ENCODE measurements at places on chromosomes 2 and 18.

DNA sequence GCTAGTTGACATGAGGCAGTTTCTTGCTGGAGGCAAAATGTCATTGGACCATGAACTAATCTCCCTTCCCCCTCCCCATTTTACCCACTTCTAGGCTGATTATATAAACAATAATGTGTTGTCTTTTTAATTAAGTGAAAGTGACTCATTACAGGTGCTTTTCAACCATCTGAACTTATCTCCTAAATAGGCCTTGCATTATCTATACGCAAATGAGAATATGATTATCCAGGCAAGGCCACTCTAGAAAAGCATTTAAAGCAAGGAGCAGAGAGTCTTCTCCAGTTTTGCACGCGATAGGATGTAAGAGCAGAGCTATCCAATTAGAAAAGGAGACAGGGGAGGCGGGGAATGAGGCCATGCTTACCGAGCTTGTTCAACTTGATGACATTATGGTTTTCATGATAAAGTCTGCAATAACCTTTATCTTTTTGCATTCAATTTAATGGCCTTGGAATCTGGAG lies 286.1 kb upstream of the SIX3 start:
- DNase-seq, result no peak

GRCh38 chr2:22486343-22486742 lies 898.6 kb upstream of the KLHL29 start:
- no peak for DNase-seq

DNA sequence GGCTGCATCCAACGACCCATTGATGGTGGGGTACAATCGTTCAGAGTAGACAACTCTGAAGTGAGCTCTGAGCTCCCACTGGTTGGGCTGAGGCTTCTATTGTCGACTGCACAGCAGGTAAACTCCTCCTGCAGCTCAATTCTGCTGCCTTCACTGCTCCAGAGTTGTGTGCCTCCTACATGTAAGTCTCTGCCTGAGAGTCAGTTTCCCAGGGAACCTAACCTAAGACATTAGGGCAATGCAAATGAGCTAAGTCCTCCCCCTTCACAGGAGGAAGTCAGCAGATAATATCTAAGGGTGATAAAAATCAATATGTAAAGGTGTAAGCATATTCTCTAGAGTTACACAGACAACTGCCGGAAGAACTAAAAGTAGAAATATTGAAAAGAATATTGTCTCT lies 22.5 kb upstream of the ACYP2 start:
- DNase-seq, result no peak

DNA sequence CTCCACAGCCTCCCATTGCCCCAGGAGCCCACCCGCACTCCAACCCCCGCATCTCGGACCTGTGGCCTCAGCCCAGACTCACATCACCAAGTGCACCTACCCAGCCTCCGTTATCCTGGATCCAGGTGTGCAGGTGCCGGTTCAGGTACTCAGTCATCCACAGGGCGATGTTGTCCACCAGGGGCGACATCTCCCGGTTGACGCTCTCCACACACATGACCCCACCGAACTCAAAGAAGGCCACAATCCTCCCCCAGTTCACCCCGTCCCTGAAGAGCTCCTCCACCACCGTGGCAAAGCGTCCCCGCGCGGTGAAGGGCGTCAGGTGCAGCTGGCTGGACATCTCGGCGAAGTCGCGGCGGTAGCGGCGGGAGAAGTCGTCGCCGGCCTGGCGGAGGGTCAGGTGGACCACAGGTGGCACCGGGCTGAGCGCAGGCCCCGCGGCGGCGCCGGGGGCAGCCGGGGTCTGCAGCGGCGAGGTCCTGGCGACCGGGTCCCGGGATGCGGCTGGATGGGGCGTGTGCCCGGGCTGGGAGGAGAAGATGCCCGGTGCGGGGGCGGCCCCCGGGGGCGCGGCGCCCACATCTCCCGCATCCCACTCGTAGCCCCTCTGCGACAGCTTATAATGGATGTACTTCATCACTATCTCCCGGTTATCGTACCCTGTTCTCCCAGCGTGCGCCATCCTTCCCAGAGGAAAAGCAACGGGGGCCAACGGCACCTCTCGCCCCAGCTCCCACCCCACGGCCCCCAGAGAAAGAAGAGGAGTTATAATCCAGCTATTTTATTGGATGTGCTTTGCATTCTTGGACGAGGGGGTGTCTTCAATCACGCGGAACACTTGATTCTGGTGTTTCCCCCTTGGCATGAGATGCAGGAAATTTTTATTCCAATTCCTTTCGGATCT lies 1.3 kb downstream of the BCL2 start:
- DNase-seq, result no peak

DNA sequence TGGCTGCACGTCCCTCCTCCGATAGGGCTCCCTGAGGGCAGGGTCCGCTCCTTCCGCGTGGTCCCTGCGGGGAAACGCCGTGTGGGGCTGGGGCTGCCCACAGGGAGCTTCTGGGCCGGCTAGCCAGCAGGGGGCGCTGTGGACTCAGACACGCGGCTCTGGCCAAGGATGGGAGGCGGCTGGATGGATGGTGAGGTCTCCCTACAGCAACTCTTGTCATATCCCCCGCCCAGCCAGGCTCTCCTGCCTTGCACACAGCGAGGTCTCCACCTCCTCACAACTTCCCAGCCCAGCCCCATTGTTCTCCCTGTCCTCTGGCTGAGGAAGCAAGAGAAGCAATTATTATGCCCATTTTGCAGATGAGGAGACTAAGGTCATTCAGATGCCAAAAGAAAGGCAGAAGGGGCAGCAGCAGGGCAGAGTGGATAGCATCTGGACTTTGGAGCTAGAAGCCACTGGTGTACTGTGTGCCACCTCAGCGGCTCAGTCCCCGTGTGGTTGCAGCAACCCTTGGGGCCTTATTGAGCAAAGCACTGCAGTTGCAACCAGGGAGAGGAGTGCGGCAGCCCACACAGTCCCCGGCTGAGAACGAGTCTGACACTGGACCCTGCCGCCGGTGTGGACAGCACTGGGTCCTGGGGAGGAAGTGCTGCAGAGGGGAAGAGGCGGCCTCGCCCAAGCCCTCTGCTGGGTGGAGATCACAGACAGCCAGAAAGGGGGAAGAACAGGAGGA lies 99.0 kb downstream of the ZFP36L2 start:
- DNase-seq, result peak; percentile 28

DNA sequence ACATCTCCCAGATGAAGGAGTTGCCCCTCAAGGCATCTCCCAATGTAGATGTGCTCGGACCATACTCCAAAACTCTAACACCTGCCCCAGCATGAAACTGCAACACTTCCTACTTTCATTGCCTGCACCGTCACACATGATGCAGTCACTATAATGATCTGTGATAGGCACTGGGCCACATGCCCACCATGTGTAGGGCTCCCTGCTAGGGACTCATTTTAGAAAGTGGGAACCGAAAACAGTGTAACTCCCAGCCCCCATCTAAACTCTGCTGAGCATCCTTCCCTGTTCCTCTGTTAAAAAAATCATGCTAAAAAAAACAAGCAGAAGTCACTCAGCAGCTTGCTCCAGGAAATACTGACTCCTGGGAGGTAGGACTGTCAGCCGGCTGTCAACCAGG lies 496.1 kb upstream of the RAB6C start:
- DNase-seq, result no peak

DNA sequence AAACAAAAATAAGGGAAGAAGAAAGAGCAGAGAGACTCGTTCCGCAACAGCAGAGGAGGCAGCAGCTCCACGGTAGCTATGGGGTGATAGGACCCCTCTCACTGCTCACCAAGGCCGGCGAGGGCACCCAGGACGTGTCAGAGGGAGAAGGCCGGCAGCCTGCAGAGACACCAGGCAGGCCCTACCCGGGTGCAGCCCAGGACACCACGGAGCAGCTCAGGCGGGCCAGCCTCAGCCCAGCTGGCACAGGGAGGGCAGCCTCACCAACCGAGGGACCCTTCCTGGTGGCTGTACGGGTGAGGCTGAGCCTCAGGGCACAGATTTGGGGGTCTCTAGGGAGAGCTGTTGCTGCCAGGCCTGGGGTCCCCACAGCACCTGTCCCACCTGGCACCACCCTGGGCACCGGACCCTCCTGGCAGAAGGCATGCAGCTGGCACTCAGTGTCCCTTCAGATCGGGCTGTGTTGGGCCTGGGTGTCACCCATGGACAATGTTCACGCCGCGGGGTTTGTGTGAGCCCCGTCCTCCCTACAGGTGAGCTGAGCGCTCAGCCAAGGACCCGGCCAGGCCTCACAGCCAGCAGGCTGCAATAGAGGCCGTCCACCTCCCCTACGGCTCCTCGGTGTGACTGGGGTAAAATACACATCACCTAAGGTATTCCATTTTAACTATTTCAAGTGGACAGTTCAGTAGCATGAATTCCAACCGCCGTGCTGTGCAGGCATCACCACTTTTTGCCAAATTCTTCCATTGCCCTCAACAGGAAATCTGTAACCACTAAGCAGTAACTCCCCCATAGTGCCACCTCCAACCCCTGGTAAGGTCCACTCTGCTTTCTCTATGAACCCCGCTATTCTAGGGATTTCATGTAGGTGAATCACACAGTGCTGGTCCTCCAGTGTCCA lies 21.6 kb downstream of the KCNG2 start:
- DNase-seq, result no peak

Data from AG08395 (cell line).